Activated CD4-positive, alpha-beta T cell treated with anti-CD3 and anti-CD28 coated beads, Interleukin-2, amount 50 U/mL, for 24 hours (primary cell): ENCODE measurements at places on chromosomes 1 and 21.

GRCh38 chr1:156813750-156814570 lies 2.7 kb downstream of the SH2D2A start:
- peak; percentile 52 for DNase-seq

- no peak for DNase-seq
Observed at GRCh38 chr1:5329068-5329739, 663.0 kb downstream of the NPHP4 start.

DNA sequence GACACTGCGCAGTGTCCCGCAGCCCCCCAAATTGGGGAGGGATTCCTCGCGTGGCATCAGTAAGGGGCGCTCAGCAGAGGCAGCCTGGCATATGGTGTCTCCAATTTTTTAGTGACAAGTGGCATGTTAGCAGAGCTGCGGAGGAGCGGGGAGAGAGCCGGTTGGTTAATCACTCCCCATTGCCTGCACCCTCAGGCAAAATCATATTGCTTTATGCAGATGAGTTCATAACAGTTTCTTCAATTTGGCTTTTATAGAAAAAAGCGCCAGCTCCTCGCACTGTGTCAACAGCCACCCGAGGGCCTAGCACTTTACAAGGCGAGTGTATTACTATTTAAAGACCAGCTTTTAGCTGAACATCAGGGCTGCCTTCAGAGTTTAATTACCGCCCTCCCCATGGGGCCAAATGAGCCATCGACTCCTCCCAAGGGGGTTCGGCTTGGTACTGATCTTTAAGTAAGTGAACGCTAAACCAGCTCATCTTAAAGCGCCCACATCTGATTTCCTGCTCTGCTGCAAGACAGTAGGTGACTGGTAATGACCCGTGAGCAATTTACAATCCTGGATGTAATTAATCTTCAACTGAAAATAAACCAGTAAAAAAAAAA lies 298.9 kb downstream of the DSCAM start:
- no peak for DNase-seq

GRCh38 chr1:61344696-61345095 lies 262.3 kb downstream of the NFIA start:
- DNase-seq = no peak

DNA sequence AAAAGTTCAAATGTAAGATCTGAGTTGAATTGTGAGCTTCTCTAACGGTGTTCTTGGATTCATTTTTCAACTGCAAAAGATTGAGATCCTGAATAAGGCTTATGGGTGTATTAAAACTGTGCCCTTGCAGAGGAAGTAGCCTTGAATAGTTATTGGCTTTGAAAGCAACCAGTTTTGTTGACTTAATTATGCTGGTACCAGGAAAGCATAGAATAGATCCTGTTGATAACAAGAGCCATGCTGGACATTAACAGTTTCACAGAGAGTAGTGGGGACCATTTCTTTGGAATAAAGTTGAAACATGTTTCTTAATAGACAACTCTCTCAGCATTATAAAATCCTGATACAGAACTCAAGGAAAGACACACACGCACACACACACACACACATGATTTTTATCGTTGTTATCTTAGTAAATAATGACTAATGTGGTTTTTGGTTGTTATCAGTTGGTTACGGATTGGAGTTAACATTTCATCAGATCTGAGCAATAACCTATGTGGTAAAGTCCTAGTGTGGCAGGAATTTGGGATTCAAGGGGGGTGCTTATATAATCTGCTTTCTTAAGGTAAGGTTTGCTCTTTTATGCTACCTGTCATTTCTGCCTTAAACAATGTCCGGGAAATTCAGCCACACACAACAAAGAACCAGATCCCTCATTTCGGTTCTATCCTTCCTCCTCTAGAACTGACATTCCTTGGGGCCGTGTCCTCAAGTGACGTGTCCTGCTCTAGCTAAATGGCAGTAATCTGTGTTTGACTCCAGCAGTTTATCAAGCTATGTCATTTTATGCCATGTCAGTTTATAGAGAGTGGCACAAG lies 330.9 kb downstream of the CHRM3 start:
- no peak for DNase-seq

GRCh38 chr1:33255347-33256220 lies 708 bp upstream of the ZNF362 start:
- peak; percentile 12 for DNase-seq
